Cardiac fibroblast (primary cell): ENCODE measurements at places on chromosomes 13 and 19.
A peak's percentile ranks its signal among the peaks of the same experiment; 100 is the strongest.

- no peak for DNase-seq
Measured at GRCh38 chr13:106498571-106498970, 36.9 kb downstream of the EFNB2 start.

DNA sequence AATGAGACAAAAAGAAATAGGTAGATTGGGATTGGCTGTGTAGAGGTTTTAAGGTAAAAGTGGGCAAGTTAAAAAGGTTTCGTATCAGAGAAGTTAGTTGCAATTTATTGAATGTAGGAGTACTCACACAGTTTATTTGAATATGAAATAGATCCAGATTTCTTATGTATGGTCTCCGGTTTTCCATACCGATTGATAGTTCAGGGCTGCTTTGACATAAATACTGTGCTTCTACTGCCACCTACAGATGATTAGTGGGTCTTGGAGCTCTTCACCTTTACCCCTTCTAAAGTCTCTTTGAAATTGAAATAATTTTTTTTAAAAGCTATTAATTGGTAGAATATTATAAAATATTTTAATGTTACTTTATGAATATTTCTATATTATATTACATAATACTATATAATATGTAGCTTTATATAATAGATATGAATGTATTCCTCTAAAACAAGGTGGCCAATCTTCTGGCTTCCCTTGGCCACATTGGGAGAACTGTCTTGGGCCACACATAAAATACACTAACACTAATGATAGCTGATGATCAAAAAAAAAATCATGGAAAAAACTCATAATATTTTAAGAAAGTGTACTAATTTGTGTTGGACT is 7.7 kb upstream of the GPR18 start:
- DNase-seq, result peak; percentile 74

GRCh38 chr13:110155072-110155471 is 151.9 kb downstream of the COL4A1 start:
- no peak for DNase-seq

DNA sequence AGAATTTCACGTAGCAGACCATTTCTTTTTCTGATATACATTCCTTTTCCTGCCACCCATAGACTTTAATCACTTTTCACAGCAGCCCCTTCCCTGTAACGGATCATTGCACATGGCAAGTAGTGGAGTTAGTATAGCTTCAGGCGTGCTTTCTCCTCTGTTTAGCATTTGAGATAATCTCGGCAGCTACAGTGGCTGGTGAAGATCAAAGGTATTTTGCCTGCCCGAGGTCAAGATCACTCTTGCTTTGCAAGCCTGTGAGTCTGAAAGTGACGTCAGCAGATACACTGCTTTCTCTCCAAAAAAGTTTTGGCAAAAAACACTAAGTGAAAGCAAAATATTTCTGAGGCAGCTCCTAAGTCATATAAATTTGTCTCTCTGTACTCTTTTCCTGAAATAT is 260.0 kb downstream of the NDFIP2 start:
- peak; percentile 66 for DNase-seq

- no peak for DNase-seq
Measured at GRCh38 chr13:96492766-96493165, 402.9 kb downstream of the HS6ST3 start.

DNA sequence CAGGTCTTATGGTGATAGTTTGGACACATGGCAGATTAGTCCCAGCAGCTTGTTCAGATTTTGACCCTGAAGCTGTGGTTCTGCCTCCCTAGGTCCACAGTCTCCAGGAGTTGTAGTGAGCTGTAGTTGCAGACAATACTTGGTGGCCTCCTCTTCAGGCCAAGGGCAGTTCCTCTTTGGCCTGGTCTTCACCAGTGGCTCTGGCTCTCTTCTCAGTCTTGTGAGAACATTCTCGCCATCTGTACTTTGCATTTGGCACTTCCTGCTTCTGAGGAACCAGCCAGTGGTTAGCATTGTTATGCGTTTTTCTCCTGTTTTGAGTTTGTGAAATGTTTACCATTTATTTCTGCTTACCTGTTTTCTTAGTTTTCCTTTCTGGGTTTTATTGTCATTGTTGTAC is 40.7 kb downstream of the PCCA start:
- DNase-seq, result peak; percentile 18

DNA sequence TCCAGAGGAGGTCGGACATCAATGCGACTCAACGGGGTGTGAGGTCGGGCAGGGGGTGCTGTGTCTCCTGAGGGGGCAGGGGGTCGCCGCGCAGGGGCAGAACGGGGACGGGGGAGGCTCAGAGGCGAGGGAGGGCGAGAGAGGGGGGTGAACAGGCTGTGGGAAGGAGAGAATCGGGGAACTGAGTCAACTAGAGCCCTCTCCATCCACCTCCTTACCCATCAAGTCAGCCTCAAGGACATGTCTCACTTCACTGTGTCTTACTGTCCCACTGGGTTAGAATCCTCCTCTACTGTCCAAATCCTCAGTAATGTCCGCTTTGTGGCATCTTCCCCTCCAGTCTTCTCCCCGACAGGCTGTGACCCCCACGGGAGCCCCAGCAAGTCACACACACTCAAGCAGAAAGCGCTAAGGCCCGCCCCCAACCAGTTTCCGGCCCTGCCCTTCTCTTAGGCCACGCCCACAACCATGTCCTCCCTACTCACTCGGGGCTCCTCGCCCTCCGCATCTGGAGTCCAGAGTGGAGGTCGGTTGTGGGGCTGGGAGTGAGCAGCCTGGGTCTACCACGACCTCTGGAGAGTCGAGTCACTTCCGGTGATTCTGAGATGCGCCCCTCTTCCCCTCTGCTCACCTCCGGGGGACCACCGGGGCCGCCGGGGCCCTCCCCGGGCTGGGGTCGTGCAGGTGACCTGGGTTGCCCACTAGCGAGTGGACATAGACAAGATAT is 9.3 kb downstream of the PLEKHA4 start:
- no peak for DNase-seq

DNA sequence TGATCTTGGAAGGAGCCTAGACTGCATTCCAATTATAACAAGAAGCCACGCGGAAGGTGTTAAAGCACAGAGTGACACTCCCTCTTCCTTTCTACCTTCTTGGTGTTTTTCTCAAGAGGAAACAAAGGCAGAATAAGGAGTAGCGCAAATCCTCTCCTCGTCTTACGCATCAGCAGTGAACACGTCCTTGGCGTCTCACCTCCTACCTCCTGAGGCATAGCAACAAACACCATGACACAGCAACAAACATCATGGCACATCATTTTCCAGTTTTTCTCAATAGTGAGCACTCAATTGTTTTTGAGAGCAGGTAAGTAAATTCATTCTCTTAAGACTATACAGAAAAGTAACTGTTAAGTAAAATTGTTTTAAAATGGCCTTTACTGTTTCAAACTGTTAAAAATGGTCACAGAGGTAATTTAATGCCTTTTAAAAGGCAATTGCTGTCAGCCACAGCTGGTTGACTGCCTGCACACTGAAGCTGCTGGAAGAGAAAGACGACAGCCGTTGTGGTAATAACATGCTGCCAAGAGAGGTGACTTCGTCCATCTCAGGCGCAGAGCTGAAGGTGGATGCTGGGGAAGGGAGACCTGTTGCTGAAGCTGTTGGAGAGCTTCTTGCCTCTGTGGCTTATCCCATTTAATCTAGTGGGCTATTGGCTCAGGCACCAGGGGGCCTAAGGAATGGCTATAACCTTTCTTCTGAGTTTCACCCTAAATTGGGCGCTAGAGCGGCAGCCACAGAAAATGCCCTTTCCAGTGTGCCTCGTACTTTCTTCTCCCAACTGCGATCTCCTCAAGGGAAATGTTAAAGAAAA is 703.7 kb downstream of the UQCRFS1 start:
- DNase-seq, result no peak

- no peak for DNase-seq
Measured at GRCh38 chr19:38773469-38774177, at the start of gene LGALS7. Gene LGALS7, minus strand, starts transcription at chr19:38773517. Its CDS starts 25 bp downstream, at chr19:38773492.

- peak; percentile 15 for DNase-seq
Measured at GRCh38 chr13:47184321-47184720, 287.5 kb upstream of the HTR2A start.

DNA sequence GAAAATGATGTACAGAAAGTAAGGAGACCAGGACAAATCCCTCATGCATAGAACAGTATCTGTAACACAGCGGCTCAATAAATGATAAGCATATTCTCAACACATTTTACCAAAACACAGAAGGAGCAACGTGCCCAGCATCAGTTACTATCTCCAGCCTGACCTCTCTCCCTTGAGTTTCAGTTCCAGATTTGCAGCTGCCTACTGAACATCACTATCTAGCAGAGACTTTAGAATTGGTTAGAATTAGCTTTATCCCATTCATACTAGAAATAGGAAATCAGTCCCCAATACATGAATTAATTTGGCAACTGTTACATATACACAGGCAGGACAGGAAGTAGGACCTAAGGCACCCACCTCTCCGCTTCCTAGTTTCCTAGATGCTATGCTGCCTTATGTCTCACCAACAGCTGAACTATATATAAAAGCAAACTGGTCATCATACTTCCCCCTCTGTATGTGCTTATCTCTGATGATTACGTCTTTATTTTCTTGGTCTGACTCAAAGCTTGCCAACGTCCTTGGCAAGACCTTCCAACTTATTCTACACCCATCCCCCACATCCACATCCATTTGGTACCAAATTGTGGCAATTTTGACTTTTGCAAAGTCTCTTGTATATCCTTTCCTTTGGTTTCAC is 61.1 kb downstream of the SACS start:
- peak; percentile 83 for DNase-seq

DNA sequence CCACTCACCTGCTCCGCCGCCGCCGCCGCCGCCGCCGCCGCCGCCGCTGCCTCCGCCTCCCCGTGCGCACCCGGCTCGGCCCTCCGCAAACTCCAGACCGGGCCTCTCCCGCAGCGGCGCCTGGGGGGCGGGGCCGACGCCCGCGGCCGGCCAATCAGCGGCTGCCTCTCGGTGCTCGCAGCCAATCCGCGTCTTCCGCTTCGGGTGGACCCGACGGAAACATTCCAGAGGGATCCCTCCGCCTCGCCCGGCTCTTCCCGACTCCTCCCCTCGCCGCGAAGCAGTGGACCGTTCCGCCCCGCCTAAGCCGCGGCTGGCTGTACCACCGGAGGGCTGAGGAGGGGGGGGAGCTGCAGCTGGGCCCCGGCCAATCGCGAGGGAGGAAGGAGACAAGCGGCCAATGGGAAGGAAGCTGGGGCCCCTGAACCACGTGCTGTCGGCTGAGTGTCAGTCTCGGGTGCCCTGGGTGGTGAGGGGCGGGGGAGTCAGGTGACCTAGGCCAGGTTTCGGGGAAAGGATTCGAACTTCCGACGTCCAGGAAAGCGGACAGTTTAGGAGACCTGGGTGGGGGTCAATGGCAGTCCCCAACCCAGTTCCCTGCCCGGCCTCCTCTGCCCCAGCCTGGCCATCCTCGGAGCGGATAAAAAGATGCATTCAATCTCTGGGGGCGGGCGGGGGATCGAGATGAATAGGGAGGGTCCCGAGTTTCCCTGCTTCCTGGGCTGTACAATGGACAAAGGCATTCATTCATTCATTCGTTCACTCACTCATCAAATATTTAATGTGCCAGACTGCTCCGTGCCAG is at the start of gene GIPC1:
Gene GIPC1 (minus strand): TSS at position 99 of the 805 bp plus-strand sequence. CDS start 13,151 bp downstream, outside the sequence.
- DNase-seq, result peak; percentile 100
